ENCODE measurements at places on chromosomes 3 and 15. TPM values are rescaled to one million over a fixed set of nuclear protein-coding genes. Genes with fewer than 3 reads are reported as not detected.

The CELF6 gene
- total RNA-seq: 0.84 TPM

The DPPA4 gene
- 2.9 TPM for total RNA-seq

The ZNF860 gene
- 0.52 TPM for total RNA-seq

The ABHD6 gene
- total RNA-seq: 2.3 TPM

The ITPKA gene
- 0.10 TPM for total RNA-seq

The CTXN2 gene
- not detected for total RNA-seq

The TAGLN3 gene
- total RNA-seq: not detected

The CCDC39 gene
- not detected for total RNA-seq

The RPUSD2 gene
- 17.4 TPM for total RNA-seq

The FAM81A gene
- total RNA-seq: 0.94 TPM

The PEX5L gene
- total RNA-seq: not detected

The UACA gene
- 2.5 TPM for total RNA-seq

The SHC4 gene
- total RNA-seq: 0.10 TPM

The LDHAL6B gene
- not detected for total RNA-seq

The C2CD4A gene
- 0.21 TPM for total RNA-seq

The ECE2 gene
- not detected for total RNA-seq

The SEMA5B gene
- not detected for total RNA-seq

The GOLGA8J gene
- not detected for total RNA-seq

The PRSS50 gene
- not detected for total RNA-seq

The ERICH6 gene
- 0.21 TPM for total RNA-seq

The RPS17 gene
- total RNA-seq: 2,519 TPM

The RAB27A gene
- total RNA-seq: 16.5 TPM

The ZBTB20 gene
- 38.2 TPM for total RNA-seq

The C3orf20 gene
- 0.21 TPM for total RNA-seq

The CLDN16 gene
- 0.10 TPM for total RNA-seq

The FAM227B gene
- 4.5 TPM for total RNA-seq

The RTF1 gene
- total RNA-seq: 40.5 TPM

The GOLGA6L10 gene
- 1.4 TPM for total RNA-seq

The LMOD3 gene
- total RNA-seq: not detected

The OR5H6 gene
- total RNA-seq: not detected

The C3orf33 gene
- total RNA-seq: 2.3 TPM

The ZNF80 gene
- total RNA-seq: 1.2 TPM

The SLC6A20 gene
- 0.10 TPM for total RNA-seq

The TRIM71 gene
- total RNA-seq: 0.10 TPM

The CTDSPL gene
- 10.9 TPM for total RNA-seq

The PCNP gene
- 193 TPM for total RNA-seq

The BRPF1 gene
- total RNA-seq: 40.9 TPM

All from mononuclear cell (primary cell).